Sciatic nerve (tissue), 2 donors: ENCODE measurements at places on chromosomes 6 and 20. TPM values are rescaled to one million over a fixed set of nuclear protein-coding genes. Genes with fewer than 3 reads are reported as not detected.

CPNE5 gene
- total RNA-seq, result 6.9 TPM

LHFPL5 gene
- total RNA-seq, result not detected

IP6K3 gene
- total RNA-seq, result 0.31 TPM

TREM2 gene
- 8.8 TPM for total RNA-seq

ERVFRD-1 gene
- 0.22 TPM for total RNA-seq

PPP1R16B gene
- total RNA-seq, result 7.5 TPM

OXT gene
- total RNA-seq, result not detected

RFX6 gene
- total RNA-seq, result not detected

BPIFB2 gene
- not detected for total RNA-seq

KIFC1 gene
- 1.5 TPM for total RNA-seq

- DNase-seq, result no peak
Measured at GRCh38 chr20:63846128-63846771, 15.0 kb upstream of the ABHD16B start.

DNA sequence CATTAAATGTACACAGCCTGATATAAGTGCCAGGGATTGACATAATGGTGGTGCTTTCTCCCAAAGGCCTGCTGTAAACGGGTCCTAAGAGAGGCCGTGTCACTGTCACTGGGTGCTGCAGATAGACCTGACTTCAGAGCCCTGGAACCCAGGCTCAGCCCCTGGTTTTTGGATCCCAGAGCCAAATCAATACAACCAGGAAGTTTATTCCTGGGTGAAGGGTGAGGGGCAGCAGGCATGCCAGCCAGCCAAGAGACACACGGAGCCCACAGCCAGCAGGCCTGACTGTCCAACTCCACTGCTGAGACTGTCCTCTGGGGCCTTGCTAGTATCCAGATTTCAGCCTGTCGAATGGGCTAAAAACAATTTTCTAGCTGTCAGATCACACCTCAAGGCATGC, 12.8 kb upstream of the ARMC12 start:
- DNase-seq, result no peak

- no peak for DNase-seq
Measured at GRCh38 chr6:94227741-94228140, 808.4 kb upstream of the EPHA7 start.

DNA sequence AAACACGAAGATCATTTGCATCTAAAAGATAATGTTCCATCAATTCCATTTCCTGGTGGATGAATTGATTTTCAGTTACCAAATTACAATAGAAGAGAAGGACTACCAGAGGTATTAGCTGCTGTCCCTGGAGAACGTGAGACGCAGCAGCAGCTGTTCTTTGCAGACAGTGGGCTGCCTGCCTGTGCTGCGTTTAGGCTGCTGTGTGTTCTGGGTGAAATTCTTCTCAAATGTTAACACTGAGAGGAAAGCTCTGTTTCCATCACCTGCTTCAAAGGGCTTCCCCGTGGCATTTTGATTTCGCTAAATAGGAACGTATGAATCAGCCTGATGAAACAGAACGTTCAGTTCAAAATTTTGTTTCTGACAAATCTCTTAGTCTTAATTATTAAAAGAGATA, 362.2 kb downstream of the C6orf118 start:
- DNase-seq, result no peak

DNA sequence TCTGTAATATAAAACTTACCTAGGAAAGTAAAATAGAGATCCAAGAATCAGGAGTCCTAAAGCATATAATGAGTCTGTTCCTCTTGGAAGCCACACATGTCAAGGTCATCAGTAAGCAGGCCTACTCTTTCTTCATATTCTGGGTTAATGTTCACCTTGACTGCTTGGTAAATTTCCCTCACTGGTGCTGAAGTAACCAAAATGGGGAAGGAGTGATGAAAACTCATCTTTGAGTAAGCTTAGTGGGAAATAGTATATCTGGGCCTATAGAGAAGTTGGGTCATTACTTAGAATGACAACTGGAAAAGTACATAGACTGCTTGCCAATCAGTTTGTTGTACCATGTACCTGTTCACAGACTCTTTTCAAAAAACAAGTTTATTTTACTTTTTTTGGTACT, 6.6 kb downstream of the TSPYL4 start:
- DNase-seq, result no peak

DNA sequence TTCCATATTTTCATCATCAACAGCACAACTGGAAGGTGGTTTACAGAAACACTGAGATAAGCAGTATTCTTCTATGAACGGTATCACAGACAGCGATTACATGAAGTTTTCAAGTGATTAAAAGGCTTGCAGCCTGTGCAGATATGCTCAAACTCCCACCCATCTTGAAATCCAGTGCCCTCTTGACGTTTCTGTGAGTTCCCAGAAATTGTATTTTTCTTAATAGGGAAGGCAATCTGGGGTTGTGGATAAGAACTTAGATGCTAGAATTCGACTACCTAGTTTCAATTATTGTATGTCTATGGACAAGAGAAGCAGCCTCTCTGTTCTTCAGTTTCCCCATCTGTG, 290.3 kb downstream of the ZNF217 start:
- no peak for DNase-seq

GRCh38 chr20:60963146-60963545, 288.9 kb upstream of the CDH4 start:
- DNase-seq, result no peak

- no peak for DNase-seq
Measured at GRCh38 chr6:1068068-1068467, 243.8 kb upstream of the FOXQ1 start.

DNA sequence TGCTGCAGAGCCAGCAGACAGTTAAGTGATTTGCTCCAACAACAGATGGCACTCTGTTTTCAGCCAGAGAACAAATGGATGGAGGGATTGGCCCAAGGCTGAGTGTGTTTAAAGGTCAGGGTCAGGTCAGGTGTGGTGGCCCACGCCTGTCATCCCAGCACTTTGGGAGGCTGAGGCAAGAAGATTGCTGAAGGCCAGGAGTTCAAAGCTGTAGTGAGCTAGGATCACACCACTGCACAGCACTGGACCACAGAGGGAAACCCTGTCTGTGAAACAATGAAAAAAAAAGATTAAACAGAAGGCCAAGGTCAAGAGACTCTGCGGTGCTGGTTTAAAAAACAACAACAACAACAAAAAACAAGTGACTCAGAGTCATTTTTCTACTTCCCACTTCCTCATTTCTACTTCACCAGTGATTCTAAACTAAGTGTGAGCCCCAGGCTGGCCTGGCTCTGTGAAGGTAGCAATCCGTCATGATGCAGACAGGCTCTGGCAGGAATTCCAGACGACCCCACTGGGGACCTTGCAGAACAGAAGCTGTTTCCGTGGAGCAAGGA, 42.5 kb upstream of the ARMC2 start:
- no peak for DNase-seq

GRCh38 chr20:51022803-51023616, at the start of gene KCNG1:
TSS of gene KCNG1 (minus strand) at chr20:51023107. CDS start at chr20:51010338, 12,769 bp downstream.
- DNase-seq, result no peak

DNA sequence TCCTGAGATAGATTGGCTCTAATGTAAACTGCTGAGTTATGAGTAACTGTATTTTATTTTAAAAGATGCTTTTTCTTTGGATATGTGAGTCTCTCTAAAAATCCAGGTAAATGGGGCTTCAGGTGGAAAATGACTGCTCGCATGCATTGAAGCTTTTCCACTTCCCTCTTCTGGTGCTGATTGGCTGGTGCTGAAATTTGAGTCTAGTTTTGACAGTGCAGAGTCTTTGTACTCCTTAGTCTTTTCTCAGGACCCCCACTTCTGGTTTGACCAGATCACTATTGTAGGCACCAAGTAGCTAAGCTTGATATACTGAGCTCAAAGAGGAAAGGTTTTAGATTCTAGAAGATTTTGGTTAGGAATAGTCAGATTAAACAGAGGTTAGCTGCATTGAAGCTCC, 60.7 kb upstream of the TULP4 start:
- DNase-seq, result no peak

DNA sequence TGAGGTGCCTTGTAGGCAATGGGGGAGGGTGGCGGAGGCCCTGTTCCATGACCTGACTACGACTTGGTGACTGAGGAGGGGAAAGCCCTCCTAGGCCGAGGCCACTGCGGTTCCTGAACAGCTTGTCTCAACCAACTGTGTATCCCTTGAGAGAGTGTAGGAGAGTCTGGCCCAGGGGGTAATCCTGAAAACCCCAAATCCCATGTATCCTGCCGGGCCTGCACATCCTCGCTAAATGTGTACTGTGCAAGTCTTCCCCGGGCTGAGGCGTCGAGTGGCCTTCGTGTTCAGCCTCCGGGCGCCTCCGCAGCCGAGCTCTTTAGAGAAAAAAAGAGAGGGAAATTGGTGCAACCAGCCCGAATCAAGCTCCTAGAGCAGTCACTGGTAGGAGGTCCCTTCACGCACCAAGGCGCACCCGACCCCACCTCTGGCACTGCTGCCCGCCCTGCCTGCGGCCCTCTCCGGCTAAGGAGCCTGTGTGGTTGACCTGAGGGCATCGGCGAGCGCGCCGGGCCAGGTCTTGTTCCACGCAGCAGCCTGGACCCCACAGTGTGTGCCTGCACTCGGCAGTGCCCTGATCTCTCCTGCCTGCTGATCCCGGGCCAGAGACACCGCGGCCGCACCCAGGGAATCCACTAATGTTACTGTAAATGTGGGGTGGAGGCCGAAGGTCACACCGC, 7.3 kb downstream of the SIM1 start:
- no peak for DNase-seq

GRCh38 chr20:61846741-61847419, 218.8 kb downstream of the TAF4 start:
- DNase-seq, result no peak

- no peak for DNase-seq
Measured at GRCh38 chr20:64099880-64100565, 7.3 kb downstream of the NPBWR2 start.

DNA sequence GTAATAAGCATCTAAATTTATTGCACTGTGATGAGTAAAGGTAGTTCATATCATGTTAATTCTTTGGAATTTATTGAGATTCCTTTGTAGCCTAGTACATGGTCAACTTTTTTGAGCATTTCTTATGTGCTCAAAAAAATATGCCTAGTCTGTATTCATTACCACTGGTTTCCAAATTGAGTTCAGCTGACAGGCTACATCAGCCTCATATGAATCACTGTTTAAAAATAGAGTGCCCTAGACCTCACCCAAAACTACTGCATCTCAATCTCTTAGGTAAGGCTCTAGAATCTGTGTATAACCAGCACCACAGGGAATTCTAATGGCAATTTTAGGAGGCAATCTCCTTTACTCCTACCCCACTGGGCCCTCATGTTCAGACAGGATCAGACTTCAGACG, 16.7 kb upstream of the FOXF2 start:
- DNase-seq, result no peak

DNA sequence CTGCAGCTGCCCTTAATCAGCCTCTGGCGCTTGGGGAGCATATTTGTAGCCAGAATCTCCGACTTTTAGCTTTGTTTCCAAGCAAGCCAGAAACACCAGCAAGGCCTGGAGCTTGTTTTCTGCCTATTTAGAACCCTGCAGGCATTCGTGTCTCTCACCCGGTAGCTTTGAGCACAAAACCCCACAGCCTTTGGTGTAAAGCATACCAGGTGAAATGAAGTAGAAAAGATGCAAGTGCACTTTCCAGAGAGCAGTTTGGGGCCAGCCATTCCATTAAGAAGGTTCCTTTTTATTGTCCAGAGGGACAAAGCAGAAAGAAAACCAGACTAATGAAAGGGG, 736 bp downstream of the FAM217B start:
- DNase-seq, result no peak

DNA sequence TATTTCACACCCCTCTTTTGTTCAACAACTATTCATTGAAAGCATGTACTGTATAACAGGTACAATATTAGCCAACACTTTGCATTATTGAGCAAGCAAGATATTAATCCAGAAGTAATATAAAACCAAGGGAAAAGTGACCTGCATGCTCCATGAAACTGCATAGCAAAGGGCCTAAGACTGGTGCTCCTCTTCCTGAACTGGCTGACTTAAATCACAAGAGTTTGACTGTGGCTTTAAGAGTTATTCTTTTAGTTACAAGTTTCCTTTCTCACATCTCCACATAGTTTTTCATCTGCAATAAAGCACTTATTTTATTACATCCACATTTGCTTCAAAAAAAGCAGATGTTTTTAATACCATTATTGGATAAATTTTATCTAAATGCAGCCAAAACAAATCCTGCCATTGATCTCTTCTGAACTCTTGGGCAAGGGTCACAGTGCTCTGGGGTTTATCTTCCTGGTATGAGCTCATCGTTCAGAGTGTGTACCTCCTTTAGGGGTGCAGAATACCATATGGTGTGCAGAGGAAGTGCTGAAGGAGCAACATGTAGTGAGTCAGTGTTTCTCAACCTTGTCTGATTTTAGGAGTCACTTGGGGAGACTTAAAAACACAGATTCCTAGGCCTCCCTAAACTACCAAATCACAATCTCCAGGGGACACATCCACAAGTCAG, 1225.9 kb upstream of the MAP3K7 start:
- DNase-seq, result no peak

DNA sequence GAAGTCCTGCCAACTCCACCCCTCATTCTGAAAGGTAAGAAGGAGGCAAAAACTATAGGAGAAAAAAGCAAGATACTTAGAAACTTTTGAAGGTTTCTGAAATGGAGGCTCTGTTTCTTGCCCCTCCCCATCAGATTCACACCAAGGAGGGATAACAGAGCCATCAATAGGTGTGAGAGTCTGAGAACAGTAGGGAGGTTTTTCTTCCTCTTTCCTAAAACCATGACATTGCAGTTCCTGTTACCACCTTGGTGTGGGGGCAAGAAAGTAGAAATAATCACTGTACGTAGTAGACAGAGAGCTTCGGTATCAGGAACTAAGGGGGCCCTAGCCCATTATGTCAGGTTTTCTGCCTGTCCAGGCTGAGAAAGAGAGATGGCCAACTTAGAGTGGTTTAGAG, 333.3 kb upstream of the SYNCRIP start:
- no peak for DNase-seq

GRCh38 chr6:25014791-25015560, 79.2 kb upstream of the RIPOR2 start:
- no peak for DNase-seq

- no peak for DNase-seq
Measured at GRCh38 chr6:10112871-10113549, 301.9 kb downstream of the TFAP2A start.

- DNase-seq, result no peak
Measured at GRCh38 chr6:71589254-71589653, 297.1 kb upstream of the RIMS1 start.

GRCh38 chr6:113818578-113818977, 38.6 kb upstream of the MARCKS start:
- no peak for DNase-seq

GRCh38 chr20:1815502-1816085, 79.6 kb upstream of the SIRPA start:
- DNase-seq, result no peak

DNA sequence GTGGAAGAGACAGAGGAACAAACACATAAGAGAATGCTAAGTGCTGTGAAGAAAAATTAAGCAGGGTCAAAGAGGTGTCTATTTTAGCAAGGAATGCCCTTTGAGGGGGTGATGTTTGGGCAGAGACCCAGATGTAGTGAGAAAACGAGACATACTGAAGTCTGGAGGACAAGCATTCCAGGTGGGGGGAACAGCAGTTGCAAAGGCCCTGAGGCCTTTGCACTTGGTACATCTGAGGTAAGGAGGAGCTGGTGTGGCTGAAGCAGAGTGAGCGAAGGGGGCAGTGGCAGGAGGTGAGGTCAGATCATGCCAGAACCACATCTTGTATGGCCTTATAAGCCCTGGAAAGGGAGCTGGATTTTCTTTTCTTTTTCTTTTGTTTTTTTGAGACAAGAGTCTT, 6.2 kb upstream of the GDF5 start:
- no peak for DNase-seq

GRCh38 chr6:11111769-11112437, 378 bp upstream of the ERVFRD-1 start:
- no peak for DNase-seq
